ENCODE measurements at places on chromosomes 4 and X.

- no peak for DNase-seq
Measured at GRCh38 chr4:55910140-55910539, 38.6 kb upstream of the CEP135 start.

GRCh38 chr4:7857238-7857701 is 82.4 kb downstream of the AFAP1 start:
- no peak for DNase-seq

- peak; percentile 28 for DNase-seq
Measured at GRCh38 chrX:103211012-103211715, 3.7 kb upstream of the BEX4 start.

DNA sequence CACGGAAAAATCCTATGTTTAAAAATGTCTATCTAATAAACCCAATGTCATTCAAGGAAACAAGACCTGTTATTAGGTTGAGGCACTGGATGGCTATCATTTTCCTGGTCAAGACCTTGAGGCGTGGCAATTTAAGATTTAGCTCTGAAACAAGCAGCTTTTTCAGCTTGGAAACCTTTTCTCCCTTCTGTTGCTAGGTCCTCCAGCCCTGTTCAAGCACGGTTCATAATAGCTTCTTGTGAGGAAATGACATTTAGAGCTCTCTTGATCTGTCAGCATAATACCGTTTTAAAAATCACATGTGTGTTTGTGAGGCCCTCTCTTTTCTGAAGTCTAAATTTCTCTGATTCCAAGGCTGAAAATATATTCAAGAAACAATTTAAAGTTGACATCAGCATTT is 133.6 kb upstream of the GRPR start:
- no peak for DNase-seq

- DNase-seq: peak; percentile 27
Measured at GRCh38 chrX:135484641-135485289, 35.7 kb upstream of the INTS6L start.

DNA sequence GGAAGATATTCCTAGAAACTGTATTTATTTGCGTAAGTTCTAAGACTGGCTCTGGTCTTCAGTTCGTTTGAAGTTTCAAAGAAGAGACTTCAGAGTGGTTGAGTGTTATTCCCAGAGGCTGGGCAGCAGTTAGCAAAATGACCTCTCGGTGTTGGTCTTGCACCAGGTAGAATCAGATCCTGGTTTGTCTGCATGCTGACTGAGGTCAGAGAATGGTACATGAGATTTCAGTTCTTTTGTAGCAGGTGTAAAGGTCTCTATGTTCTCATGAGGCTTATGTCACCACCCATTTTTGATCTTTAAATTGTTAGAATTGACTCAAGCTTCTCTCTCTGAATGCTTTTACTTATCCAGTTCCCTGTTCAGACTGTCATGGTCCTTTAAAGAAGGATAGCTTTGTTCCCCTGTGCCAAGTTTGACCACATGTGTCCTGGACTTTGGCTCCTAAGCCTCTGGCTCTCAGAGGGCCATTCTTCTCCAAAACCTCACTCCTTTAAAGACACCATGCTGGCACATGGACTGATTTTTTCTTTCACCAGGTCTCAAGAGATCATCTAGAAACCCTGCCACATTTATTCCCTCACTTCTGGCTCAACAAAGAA is 355.8 kb upstream of the BOD1L1 start:
- no peak for DNase-seq

GRCh38 chr4:122091836-122092405 is 60.2 kb upstream of the BLTP1 start:
- DNase-seq: no peak

DNA sequence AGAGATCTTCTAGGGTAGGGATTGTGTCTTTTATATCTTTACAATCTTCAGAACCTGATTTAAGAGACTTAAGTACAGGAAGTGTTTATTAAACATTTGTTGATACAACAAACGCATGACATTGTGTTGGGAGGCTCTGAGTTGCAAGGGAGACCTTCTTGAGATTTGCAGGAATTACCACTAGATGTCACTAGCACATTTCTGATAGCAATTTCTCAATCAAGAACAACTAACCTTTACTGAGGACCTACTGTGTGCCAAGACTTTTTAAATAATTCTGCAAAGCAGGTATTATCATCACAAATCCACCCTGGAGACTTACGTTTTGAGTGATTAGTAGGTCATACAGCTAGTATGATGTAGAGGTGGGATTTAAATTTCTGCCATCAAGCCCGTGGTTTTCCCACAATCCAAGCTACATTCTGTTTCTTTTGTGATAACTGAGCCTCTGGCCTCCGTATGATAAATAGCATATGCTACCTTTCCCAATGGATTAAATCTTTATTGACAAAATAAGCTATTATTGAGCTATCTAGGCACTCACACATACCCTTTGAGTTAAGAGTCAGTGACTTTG is 986.0 kb downstream of the CCSER1 start:
- no peak for DNase-seq

GRCh38 chrX:14351611-14352303 is 177.6 kb upstream of the GLRA2 start:
- DNase-seq: no peak

DNA sequence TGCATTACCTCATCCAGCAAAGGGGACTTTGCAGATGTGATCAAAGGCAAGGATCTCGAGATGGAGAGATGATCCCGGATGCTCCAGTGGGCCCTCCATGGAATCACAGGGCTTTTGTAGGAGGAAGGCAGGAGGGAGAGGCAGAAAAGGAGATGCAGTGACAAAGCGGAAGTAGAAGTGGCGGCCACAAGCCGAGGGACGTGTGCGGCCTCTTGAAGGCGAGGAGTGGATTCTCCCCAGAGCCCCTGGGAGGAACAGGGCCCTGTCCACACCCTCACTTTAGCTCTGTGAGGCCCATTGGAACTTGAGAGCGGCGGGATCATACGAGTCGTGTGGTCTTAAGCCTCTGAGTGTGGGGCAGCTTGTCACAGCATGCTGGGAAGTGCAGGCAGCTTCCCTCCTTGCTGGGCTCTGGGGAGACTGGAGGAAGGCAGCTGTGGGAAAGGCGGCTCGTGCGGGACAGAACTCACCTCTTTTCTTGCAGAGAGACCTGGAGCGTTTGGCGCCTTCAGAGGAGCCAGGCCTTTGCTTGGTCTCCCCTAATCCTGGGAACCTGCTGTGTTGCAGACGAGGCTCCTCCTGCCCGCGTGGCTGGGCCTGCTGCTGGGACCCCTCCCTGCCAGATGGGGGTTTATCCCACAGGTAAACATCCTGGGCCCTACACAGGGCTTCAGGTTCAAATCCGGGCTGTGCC is 10.2 kb downstream of the SH3TC1 start:
- DNase-seq: peak; percentile 70

DNA sequence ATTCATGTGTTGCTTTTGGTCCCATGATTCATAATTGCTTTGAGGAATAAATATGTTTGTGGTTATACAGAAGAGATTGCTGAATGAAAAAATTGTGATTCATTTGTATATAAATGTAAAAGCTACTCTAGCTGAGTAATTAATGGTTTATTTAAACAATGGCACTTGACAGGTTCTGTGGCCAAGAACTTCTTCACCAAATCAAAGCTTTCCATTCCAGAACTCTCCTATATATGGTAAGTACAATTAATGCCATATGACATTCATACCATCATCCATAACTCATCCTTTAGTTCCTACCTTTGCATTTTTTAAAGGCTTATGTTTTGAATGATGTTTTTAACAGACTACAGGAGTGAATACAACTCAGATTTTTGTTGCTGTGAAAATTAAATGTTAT is 105.8 kb downstream of the REPS2 start:
- DNase-seq: no peak

- DNase-seq: no peak
Measured at GRCh38 chrX:111035256-111035655, 60.7 kb upstream of the PAK3 start.

DNA sequence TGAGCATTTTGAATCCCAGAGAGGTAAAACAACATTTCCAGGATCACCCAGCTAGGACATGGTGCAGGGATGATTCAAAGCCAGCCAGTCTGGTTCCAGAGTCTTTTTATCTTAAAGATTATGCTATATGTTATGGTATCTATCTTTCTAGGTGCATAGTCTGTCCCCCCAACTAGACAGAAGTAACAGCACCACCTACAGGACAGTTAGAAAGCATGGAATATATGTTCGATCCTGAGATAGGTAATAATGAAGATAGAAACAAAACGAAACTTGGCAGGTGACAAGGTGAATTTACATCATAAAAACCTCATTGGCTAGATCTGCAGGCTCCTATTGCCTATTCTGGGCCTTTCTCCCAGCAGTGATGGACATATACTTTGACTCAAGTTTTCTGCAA is 723.2 kb downstream of the SMARCA1 start:
- no peak for DNase-seq

GRCh38 chr4:56253666-56254305 is 133.5 kb downstream of the AASDH start:
- DNase-seq: no peak

DNA sequence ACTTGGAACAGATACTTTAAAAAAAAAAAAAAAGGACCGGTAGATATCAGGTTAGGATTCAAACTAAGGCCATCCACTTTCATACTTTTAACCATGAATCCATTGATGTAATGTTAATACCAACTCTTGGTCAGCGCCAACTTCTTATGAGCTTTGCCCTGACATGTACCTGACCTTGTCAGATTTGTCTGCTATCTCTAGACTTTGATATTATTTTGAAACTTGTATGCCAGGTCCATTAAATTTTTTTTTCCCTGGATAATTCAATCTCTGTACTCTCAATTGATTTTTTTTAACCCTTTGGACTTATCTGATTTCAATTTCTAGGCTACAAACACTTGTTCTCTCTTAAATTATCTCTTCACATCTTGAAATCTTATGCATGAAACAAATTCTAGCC is 27.2 kb upstream of the UGT2B7 start:
- DNase-seq: no peak

GRCh38 chr4:159722918-159723317 is 620.0 kb downstream of the RAPGEF2 start:
- no peak for DNase-seq

GRCh38 chrX:1794586-1794985 is 179.7 kb downstream of the ASMT start:
- no peak for DNase-seq

GRCh38 chrX:28889591-28890090 is 302.4 kb downstream of the IL1RAPL1 start:
- no peak for DNase-seq

GRCh38 chrX:50671661-50672060 is 142.3 kb downstream of the SHROOM4 start:
- DNase-seq: no peak

- DNase-seq: no peak
Measured at GRCh38 chr4:185205697-185206342, 2.0 kb upstream of the CFAP97 start.

DNA sequence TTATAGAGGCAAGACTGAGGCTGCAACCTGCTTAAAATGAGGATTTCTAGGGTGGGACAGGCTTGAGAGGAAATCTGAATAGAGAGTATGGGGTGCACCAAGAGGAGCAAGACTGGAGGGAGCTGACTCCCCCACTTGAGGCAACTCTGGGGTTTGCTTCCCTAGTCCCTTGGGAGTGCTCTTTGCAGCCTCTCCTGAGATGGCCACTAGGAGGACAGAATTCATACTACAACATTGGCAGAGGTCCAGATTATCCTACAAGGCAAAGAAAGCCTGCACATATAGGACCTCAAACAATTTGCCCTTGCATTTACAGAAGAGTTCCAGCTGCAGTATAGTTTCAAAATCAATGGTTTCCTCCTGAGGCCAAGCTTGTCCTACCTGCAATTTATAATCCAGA is 830.9 kb downstream of the TECRL start:
- DNase-seq: no peak

- DNase-seq: no peak
Measured at GRCh38 chr4:10873809-10874208, 189.2 kb upstream of the CLNK start.

- no peak for DNase-seq
Measured at GRCh38 chrX:76555269-76555668, 127.8 kb downstream of the MAGEE1 start.

GRCh38 chr4:165208221-165208652 is 876 bp downstream of the KLHL2 start:
- no peak for DNase-seq

GRCh38 chr4:39466747-39467146 is 7.9 kb downstream of the LIAS start:
- no peak for DNase-seq

- no peak for DNase-seq
Measured at GRCh38 chrX:63402106-63402505, 51.0 kb upstream of the SPIN4 start.

DNA sequence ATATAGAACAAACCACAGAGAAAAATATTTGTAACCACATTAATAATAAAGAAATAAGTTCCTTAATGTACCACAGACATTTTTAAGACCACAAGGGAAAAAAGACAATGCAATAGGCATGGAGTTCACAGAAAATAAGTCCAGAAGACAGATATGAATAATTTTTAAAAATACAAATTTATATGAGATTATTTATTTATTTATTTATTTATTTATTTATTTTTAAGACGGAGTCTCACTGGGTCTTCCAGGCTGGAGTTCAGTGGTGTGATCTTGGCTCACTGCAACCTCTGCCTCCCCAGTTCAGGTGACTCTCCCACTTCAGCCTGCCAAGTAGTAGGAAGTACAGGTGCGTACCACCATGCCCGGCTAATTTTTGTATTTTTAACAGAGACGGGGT is 53.7 kb downstream of the THAP9 start:
- no peak for DNase-seq

GRCh38 chrX:2692221-2693112 is 1.4 kb downstream of the CD99 start:
- peak; percentile 13 for DNase-seq

DNA sequence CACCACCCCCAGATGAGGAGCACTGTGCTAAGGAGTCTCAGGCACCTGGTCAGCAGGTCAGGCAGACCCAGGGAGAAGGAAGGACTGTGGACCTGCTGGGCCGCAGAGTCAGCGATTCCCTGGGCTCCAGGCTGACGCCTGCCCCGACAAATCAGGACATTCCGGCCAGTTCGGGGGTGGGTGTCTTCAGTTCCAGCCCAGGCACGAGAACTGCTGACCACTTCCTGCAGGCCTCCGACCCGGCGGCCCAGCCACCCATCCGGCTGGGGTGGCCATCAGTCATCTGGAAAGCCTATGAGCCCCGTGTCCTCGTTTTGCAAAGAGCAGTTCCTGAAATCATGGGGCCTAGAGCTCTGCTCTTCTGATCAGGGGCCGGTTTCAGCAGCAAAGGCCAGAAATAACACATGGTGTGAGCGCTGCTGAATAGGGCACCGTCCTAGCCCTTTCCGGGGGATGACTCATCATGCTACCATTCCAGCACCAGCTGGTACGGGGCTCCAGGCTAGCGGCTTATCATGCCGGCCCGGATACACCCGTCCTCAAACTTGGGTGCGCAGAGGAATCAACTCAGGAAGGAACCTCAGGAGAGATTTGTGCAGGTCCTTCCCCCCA is 7.8 kb upstream of the SH3TC1 start:
- no peak for DNase-seq

DNA sequence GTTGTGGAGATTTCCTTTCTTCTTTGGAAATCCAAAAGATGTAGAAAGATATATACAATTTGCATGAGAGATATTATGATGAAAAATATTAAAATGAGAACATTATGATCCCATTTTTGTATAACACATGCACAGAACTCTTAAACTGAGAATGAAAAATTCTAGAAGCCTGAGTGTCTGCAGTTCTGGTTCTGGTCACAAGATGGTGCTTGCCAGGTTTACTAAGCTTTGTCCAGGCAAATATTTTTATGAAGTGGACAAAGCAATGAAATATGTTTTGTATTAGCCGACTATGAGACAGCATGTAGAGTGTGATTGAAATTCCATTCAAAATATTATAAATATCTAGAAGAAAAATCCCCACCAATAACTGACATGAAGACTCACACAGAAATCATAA is 2.2 kb downstream of the PWWP3B start:
- no peak for DNase-seq

GRCh38 chrX:145716226-145716625 is 101.4 kb upstream of the SLITRK2 start:
- DNase-seq: no peak
